CD4-positive, alpha-beta T cell treated with Interleukin-4 for 1 hour (primary cell): ENCODE measurements at places on chromosomes 5 and 9.

DNA sequence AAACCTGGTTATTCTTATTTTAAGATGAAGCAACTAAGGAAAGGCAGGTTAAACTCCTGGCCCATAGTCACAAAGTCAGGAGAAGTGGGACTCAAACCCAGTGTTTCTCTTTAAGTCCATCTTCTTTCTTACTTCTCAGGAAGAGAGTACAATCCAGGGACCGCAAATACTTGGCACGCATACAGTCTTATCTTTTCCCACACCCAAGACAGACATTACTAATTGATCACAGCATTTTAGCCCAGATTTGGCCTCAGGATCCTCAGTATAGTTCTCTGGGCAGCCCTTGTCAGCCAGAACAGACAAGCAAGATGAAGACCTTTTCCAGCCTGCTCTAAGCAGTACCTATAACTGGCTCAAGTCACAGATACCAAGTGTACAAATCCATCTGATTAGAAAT, 125.5 kb upstream of the RAI14 start:
- no peak for DNase-seq

GRCh38 chr9:34746526-34746925, 36.6 kb upstream of the CCL21 start:
- no peak for DNase-seq

GRCh38 chr9:116796669-116797068, 109.6 kb downstream of the TRIM32 start:
- no peak for DNase-seq

GRCh38 chr9:38689678-38690077, 30.3 kb downstream of the FAM240B start:
- DNase-seq: no peak

DNA sequence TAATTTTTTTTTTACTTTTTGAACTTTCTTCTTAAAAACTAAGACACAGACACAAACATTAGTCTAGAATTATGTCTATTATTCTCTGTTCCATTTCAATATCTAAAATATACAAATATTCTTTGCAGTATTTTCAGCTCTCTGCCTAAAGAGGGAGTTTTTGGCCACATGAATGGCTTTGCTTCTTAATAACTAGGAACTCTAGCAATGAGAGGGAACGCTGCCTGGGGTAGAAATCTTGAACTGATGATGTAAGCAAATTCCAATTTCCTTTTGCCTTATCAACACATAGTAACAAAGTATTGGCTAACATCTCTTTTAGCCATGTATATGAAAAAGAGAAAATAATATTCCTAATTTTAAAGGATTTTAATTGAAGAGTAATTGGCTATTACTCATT, 51.9 kb downstream of the SLC25A46 start:
- no peak for DNase-seq

GRCh38 chr5:124935065-124935464, 188.6 kb upstream of the ZNF608 start:
- peak; percentile 66 for DNase-seq

GRCh38 chr9:129580211-129580915, 40.5 kb downstream of the C9orf50 start:
- DNase-seq: peak; percentile 48

- DNase-seq: no peak
Observed at GRCh38 chr9:114356792-114357191, 27.1 kb downstream of the ORM2 start.

DNA sequence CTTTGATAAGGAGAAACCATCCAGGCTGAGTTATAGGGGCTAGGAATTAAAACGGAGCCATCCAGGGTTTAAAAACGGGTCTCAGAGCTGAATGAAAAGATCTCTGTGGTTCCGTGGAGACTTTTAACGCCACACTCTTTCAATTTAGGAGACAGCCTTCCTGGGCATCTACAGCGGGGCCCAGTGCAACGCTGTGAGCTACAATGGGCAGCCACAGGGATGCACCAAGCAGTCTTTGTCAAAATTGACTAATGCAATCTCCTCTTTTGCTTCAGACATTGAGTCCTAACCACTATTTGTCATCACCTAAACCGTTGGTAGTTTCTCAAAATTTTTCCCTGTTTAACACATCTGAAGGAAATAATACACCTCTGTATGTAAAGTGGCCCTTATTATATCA, 96.6 kb upstream of the ABCA1 start:
- DNase-seq: no peak

DNA sequence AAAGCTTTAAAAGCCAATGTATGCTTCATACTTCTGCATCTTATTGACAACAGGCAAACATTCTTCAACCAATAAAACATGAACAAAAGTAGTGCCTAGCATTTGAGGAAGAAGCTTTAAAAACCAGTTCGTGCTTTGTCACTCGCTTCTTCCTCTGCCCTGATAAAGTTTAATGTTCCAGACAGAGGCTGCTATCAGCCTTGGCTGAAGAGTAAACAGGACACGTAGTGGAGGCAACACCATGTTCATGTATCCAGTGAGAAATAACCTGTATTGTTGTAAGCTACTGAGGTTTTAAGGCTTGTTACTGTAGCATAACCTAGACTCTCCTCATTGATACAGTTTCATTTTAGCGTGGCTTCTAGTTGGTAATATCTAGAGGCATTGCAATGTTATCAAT, 3.2 kb upstream of the FUBP3 start:
- no peak for DNase-seq

- DNase-seq: no peak
Observed at GRCh38 chr5:179187229-179187678, 127.1 kb downstream of the ZNF354C start.
